Esophagus squamous epithelium (tissue), 5 donors: ENCODE measurements at places on chromosomes 12 and 14.

DNA sequence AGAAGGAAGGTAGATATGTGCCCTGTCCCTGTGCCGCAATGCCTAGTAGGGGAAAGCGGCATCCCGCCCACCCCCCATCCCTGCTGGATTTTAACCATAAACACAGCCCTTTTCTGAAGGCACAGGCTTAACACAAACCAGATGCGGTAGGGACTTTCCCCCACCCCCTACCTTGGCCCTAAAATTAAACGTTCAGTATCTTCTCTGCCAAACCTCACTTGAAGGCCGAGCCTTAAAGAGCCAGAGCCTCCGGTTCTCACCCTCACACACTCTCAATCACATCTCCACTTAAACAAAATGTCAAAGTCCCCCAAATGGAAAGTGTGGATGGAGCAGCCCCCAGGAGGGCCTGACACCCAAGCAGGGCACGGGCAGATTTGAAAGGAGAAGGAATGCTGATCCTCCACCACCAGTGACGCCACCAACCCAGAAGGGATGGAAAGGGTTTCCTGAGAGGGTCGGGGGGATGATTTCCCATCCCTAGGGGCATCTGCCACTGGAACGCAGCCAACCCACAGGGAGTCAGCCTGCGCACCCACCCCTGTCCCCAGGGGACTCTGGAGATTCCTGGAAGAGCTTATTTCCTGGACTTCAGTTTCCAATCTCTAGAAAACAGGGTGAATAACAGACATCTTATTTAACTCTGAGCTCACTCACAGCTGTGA lies 26.4 kb downstream of the ACTN1 start:
- DNase-seq = no peak

GRCh38 chr14:61421212-61421923 lies 100.0 kb downstream of the PRKCH start:
- no peak for DNase-seq

- no peak for DNase-seq
Measured at GRCh38 chr12:700016-700415, 36.8 kb upstream of the NINJ2 start.

DNA sequence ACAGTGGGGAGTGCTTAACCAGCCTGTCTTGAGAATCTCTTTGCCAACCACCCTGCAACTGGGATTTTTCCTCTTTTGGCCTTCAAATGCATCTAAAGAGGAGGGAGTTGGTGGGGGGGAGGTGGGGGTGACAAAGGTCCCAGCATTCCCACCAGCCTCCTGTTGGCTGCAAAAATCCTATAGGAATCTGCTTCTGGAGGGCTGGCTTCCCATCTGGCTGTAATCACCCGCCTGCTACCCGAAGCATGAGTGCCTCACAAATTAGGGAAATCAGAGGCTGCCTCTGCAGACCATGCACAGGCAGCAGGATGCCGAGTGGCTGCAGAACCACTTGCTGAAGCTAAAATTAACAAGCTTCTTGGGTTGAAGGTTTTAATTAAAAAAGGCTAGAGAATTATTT lies 73.9 kb upstream of the WSCD2 start:
- DNase-seq = no peak

DNA sequence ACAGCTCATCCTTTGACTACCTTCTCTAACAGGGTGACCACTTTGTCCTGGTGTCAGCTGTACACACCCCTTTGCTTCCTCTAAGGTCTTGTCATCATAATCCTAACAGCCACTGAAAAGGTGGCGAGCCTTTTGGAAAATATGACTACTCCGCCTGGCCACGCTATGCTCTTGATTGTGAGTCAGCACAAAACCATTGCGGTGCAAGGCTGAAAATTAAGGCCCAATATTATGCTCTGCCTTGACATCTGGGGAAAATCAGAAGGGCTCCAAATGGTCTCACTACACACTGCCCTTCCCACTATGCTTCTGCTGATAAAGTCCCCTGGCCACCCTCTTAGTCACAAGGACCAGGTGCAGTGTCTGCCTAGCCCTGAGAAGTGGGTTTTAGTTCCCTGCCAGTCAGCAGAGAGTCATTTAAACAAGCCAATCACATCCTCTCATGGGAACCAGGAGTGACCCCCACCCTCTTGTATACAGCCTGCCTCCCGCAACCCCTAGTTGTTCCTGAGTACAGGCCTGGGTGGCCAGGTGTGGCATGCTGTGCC lies 34.3 kb downstream of the FGD6 start:
- no peak for DNase-seq

DNA sequence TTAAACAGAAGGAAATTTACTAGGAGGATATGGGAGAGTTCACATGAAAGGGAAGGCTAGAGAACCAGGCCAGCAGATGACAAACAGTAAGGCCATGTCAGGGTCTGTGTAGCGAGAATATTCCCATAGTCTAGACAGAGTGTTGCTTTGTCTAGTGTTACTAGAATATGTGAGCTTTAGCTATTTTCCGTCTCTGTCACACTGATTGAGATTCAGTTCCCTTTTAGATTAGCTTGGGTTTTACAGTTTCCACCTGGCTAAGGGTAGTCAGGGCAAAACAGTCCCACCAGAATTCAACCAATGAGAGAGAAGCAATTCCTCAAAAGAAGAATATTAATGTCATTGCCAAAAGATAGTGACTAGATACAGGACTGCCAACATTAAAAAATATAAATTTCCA lies 82.8 kb upstream of the MDM1 start:
- no peak for DNase-seq

DNA sequence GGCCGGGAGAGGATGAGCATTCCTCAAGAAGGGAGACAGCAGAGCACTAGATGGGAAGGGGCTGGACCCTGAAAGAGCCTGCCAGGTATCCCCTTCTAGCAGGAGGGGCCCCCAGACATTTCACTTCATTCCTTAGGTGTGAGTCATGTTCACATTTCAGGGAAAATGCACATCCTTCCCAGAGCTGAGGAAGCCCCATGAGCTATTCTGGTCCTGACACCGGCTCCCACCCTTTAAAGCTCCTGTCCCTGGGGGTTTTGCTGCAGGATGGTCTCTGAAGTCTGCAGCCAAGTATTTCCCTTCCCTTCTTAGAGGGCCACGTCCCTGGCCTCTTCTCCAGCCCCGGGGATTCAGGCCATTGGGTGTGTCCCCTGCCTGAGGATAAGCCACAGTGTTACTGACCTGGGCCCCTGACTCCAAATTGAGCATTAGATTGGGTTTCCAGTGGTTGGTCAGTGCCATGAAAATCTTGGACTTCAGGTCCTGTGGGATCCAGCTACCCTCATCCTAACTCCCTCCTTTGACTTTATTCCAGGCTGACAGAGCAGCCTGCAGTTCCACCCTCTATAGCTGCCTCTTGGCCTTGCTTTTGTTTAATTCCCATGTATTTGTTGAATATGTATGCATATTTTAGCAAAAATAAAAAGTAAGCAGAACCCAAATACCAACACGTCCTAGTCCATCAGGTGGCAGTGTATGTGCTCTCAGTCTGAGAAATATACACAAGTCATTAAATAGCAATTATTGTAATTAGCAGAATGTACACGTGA lies 267.1 kb downstream of the CACNA1C start:
- DNase-seq = no peak

GRCh38 chr12:16515666-16516065 lies 90.3 kb downstream of the LMO3 start:
- DNase-seq = no peak
